Activated naive CD4-positive, alpha-beta T cell (primary cell): ENCODE measurements at places on chromosomes 6 and 20.

DNA sequence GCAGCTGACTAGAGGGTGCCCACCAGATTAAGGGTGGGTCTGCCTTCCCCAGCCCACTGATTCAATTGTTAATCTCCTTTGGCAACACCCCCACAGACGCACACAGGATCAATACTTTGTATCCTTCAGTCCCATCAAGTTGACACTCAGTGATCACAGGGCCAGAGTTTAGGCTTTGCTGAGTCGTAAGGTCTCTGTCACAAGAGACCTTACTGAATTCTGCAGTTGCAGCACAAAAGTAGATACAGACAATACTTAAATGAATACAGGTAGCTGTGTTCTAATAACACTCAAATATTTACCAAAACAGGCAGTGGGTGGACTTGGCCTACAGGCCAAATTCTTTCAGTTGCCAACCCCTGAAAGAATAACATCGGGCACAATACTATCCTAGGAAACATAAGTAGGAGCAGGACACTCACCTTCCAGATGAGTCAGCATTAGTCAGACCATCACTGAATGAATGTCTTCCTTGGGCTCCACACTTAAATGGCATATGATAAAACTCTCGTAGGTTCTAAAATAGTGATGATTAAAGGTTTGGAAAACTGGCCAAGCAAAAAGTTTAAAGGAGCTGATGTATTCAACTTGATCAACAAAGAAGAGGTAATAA is 190.0 kb downstream of the UBE3D start:
- no peak for DNase-seq

- DNase-seq = no peak
Measured at GRCh38 chr20:58511364-58511763, 3.8 kb downstream of the APCDD1L start.

GRCh38 chr6:138031850-138032249 is 75.4 kb downstream of the PERP start:
- no peak for DNase-seq

DNA sequence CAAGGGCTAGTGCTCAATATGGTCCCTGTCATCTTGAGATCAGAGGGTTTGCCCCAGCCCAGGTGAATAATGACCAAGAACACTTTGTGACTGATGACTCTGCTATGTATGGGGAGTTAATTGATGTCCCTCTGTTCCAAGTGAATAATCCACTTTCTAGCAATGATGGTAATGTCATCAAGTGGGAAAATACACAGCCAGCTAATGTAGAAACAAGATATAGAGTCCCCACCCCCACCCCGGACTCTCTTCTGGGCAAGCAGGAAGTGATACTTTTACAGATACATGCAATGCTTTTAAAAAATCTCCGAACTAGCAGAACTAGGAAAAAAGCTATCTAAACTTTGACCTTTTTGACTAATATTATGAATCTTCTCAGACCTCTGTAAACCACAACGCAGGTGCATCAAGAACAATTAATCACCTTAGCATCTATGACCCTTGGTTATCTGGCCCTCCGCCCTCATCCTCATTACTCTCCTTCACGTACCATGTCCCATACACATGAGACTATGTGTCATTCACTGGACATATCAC is 30.5 kb downstream of the CNR1 start:
- no peak for DNase-seq

DNA sequence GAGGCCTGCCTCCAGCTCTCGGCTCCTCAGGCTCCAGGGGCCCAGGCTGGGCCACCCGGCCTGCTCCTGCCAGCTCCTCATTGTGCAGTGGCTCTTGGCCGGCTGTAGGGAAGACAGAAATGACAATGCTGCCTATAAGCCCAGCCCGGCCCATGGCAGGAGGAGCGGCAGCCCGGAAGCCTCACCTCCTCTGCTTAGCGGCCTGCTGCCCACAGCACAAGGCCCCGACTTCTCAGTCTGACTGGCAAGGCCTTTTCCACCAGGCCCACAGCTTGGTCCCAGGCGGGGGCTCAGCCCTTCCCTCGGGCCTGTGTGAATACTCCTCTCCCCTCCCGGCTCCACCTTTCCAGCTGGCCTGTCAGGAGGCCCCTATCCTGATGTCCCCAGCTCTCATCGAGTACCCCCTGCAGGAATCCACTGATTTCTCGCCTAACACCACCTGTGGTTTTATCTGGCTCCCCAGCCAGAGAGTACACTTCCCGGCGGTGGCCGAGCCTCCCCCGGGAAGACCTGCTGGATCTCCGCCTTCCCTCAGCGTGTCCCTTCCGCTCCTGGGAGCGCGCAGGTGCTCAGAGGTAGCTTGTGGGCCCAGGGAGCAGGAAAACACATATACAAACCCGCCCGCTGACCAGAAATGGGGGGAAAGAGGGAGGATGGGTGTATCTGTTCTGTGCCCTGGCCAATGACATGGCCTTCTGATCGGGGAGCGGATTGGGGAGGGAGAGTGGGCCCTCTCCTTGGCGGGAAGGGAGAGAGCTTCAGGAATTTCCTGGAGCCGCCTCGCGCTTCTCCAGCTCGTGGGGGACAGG is 963 bp downstream of the DDRGK1 start:
- no peak for DNase-seq

DNA sequence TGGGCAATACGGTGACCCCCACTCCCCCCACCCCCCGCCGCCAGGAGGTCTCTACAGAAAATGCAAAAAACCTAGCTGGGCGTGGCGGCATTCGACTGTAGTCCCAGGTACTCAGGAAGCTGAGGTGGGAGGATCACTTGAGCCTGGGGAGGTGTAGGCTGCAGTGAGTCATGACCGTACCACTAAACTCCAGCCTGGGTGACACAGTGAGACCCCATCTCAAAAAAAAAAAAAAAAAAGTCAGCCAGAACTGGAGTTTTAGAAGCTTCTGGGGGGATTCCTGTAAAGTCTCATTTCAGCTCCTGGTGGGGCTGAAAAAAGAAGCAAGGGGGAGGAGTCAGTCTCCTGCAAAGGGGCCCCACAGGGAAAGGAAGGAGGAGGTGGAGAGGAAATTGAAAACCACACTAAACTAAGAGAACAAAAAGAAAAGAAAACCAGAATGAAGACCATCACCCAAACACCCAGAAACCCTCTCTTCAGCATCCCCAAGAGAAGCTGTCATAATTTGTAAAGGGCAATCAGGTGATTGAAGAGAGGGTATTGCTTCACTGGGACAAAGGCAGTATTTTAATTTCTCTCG is 50.4 kb downstream of the NOL4L start:
- DNase-seq = peak; percentile 48

GRCh38 chr6:161265554-161265953 is 8.3 kb downstream of the AGPAT4 start:
- DNase-seq = no peak

DNA sequence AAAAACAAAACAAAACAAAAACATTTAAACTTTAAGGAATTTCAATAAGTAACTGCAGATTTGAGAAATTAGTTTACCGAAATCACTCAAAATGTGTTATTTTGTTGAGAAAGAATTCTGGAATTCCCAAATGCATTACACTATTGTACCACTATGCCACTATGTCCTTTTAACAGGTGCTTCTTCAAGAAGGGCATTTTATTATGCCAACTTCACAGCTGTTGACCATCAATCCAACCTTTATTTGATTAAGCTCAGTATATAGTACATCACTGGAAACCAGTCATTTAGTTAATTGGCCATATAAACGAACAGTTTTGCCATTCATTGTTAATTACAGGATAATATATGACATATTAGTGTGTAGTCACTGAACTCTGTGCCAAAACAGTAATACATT is 221.7 kb downstream of the ARHGAP18 start:
- no peak for DNase-seq

DNA sequence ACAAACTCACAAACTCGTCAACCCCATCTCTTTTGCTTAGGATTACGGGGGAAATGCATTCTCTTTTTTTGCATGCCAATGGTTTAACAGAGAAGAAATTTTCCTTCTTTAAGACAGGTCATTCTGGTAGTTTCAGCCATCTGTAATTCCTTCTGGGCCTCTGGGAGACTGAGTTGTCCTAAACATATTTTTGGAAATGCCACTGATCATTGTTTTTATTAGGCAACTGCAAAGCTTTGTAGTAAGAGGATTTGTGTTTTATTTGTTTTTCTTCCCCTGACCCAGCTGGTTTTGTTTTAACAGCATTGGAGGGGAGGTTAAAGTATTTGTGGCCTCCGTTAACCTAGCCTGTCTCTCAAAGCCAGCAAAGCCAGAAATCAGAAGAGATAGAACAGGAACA is 73.1 kb upstream of the ISM1 start:
- no peak for DNase-seq

DNA sequence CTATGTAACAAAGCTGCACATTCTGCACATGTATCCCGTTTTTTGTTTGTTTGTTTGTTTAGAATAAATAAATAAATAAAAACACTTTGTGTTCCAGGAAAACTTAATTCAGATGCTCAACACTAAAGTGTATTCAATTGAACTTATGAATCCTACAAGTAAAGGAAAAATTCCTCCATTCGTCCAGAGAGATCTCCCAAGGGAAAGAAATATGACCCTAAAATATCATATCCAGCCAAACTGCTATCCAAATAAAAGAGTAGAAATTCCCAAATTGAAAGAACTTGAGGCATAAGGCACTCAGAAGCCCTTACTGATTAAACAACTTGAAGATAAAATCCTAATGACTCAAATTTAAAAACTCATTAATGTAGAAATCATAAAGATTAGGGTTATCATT is 90.4 kb downstream of the MOXD1 start:
- no peak for DNase-seq
